ENCODE measurements at places on chromosomes 1 and 21. TPM values are rescaled to one million over a fixed set of nuclear protein-coding genes. Genes with fewer than 3 reads are reported as not detected.

DNA sequence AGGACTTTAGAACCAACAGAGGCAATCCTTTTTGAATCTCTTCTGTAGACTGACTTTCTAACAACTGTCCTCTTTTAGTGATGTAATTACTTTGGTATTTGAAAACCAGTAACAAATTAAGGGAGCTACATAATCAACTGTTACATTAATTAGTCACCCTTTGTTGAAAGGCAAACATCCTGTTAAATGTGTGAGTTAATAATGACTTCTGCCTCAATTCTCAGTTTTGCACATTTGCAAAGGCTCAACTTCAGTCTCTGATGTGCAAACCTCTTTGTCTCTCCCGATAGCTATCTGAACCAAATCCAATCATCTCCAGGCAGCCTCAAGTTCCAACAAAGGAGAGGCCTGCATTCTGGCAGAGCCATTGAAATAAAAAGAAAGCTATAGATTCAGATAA, 135.4 kb upstream of the C8B start:
- no peak overlapping the region for H3K27ac ChIP-seq
- no peaks in the 10 kb centered on the region for H3K36me3 ChIP-seq
- H3K4me3 ChIP-seq: no peak overlapping the region
- no peaks in the 10 kb centered on the region for H3K4me1 ChIP-seq
- no peak for DNase-seq
- peaks cover 6% of the 10 kb centered on the region for H3K27me3 ChIP-seq

DNA sequence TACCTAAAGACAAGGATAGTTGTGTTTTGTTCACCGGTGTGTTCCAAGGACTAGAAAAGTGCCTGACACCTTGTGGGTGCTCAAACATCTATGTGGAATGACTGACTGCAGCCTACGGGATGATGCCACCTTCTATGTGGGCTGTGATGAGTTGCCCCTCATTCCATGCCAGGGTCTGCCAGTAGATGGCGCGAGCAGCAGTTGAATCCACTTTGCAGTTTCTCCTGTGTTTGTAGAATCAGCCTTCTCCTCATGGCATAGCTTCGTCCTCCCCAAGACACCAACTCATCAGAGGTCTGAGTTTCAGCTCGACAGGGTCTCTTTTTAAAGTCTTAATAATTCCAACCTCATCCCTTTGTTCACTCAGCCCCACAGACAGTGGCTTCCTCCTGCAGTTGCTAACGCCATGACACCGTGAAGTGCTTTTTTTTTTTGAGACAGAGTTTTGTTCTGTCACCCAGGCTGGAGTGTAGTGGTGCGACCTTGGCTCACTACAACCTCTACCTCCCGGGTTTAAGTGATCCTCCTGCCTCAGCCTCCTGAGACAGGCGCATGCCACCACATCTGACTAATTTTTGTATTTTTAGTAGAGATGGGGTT, 133.7 kb downstream of the CAPN8 start:
- H3K36me3 ChIP-seq: no peaks in the 10 kb centered on the region
- peaks cover 26% of the 10 kb centered on the region for H3K27me3 ChIP-seq
- DNase-seq: no peak
- H3K4me1 ChIP-seq: no peaks in the 10 kb centered on the region

- H3K27me3 ChIP-seq: peaks cover 31% of the 10 kb centered on the region
- peaks cover 6% of the 10 kb centered on the region for H3K4me1 ChIP-seq
- H3K36me3 ChIP-seq: no peaks in the 10 kb centered on the region
- no peak overlapping the region for H3K27ac ChIP-seq
Measured at GRCh38 chr1:116287341-116288200, 85.5 kb upstream of the ATP1A1 start.

- H3K27me3 ChIP-seq: no peaks in the 10 kb centered on the region
- peaks cover 14% of the 10 kb centered on the region for H3K36me3 ChIP-seq
- no peak overlapping the region for H3K4me3 ChIP-seq
- peaks cover 21% of the 10 kb centered on the region for H3K4me1 ChIP-seq
Measured at GRCh38 chr1:223831755-223832636, 13.8 kb downstream of the TP53BP2 start.

GRCh38 chr1:170377896-170378634, 153.9 kb upstream of the GORAB start:
- no peaks in the 10 kb centered on the region for H3K4me1 ChIP-seq
- no peak for DNase-seq
- no peak overlapping the region for H3K27ac ChIP-seq
- no peak overlapping the region for H3K4me3 ChIP-seq
- H3K27me3 ChIP-seq: no peaks in the 10 kb centered on the region
- no peaks in the 10 kb centered on the region for H3K36me3 ChIP-seq

- no peaks in the 10 kb centered on the region for H3K36me3 ChIP-seq
- DNase-seq: no peak
- H3K4me1 ChIP-seq: peaks cover 18% of the 10 kb centered on the region
- H3K27ac ChIP-seq: peak overlapping the region; percentile 74
Measured at GRCh38 chr1:185663771-185664296, 70.4 kb upstream of the HMCN1 start.

DNA sequence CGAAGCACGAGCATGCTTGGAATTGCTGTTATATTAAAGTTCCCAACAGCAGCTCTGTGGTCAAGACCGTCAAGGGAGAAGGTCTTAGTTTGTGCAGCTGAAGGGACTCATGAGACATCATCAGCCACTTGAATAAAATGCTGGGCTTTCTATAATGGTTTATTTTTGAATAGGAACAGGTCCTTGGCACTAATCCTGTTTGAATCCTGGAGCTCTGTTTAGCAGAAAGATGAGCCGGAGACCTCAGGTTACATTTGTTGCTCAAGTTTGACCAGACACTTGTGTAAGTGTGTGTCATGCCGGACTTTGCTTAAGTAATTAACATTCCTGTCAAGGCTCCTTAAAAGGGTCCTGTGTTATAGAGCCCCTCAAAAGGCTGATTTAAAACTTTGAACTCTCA, 186.5 kb downstream of the ROR1 start:
- no peak overlapping the region for H3K4me3 ChIP-seq
- peaks cover 26% of the 10 kb centered on the region for H3K27me3 ChIP-seq
- no peak for DNase-seq
- H3K36me3 ChIP-seq: no peaks in the 10 kb centered on the region
- H3K27ac ChIP-seq: no peak overlapping the region
- no peaks in the 10 kb centered on the region for H3K4me1 ChIP-seq

DNA sequence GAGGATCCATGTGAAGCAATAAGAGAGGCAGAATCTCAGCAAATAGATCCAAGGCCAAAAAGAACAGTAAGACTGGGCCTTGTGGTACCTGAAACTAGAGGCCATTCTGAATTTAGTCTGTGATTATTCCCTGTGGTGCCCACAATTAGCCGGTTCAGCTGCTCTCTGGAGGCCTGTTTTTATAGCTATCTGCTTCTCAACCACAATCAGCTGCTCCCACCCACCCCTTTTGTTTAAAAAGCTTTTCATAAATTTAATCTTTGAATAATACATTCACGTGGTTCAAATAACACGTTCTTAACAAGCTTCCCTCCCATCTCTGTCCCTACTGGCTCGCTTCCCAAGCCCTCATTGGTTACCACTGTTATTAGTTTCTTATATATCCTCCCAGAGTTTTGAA, 18.0 kb downstream of the UBE2T start:
- peaks cover 16% of the 10 kb centered on the region for H3K4me1 ChIP-seq
- no peak overlapping the region for H3K4me3 ChIP-seq
- no peaks in the 10 kb centered on the region for H3K27me3 ChIP-seq
- DNase-seq: no peak
- H3K27ac ChIP-seq: peak overlapping the region; percentile 75

DNA sequence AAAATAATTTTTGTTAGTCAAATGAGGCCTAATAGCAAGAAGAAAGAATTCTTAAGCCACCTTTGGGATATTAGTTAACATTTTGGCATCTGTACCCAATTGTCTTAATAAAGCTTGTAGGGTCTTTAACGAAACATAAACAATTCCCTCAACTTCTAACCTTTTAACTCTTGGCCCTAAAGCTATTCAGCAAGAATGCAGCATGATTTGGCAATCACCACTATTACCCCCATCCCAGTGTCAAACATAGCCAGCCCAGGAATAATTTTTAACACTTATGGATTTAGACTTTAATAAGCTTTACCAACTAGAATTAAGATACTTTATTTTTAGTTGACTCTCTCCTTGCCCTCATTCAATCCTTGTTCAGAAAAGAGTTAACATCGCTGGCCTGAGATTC, 2.5 kb upstream of the SLC16A4 start:
- H3K27ac ChIP-seq: no peak overlapping the region
- no peaks in the 10 kb centered on the region for H3K4me1 ChIP-seq
- no peaks in the 10 kb centered on the region for H3K36me3 ChIP-seq
- no peak overlapping the region for H3K4me3 ChIP-seq
- DNase-seq: no peak

DNA sequence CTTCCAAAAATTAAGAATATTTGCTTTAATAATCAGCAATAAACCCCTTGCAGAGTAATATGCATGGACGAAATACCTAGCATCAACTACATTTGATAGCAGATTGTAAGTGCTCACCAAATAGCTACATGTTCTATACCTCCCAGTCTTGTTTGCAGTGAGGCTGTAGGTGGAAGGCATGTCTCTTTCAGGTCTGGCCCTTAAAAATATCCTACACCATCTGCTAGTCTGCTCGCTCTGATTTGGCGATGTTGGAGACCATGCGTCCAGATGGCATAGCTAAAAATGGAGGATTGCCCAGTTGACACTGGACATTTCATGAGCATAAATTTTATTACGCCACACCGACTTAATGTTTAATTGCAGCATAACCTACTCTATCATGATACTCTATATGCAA, 47.1 kb downstream of the SSX2IP start:
- no peak overlapping the region for H3K4me3 ChIP-seq
- no peak for DNase-seq
- peaks cover 2% of the 10 kb centered on the region for H3K27me3 ChIP-seq

DNA sequence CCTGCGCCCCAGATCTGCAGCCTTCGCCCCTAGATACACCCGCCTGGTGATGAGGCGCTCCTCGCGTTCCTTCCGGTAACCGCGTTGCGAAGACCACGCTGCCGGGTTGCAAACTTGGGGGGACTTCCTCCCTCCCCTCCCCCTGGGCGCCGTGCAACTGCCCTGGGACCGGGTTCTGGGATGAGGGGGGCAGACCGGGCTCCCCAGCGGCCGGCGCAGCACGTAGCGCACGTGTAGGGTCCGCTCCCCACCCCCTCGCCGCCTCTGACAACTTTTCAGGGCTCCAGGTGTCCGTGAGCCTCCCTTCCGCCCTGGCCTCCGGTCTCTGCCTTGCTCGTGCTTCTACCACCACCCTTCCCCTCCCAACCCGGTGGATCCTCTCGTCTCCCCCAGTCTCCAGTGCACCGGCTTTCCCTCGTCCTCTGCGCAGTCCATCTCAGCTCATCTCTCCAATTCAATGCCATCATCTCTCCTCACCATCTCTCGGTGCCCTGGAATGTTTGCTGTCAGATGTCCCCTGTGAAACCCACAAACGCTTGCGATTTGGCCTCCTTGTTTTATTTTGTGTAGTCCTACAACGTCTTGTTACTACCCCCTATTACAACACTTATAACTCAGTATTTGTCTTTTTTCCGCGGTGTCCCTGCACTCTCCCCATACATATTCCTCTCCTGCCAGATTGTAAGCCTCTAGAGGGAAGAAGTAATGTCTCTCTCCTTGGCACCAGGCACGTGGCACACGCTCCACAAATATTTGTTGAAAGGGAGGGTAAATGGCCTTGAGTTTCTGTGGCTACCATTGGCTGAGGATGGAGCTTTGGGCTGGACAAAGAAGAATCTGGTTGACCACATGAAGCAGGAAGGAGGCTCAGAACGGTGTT, 782 bp downstream of the PCAT6 start:
- H3K4me1 ChIP-seq: peaks cover 30% of the 10 kb centered on the region
- H3K27ac ChIP-seq: peak overlapping the region; percentile 89
- DNase-seq: peak; percentile 74
- H3K27me3 ChIP-seq: no peaks in the 10 kb centered on the region
- H3K36me3 ChIP-seq: no peaks in the 10 kb centered on the region

DNA sequence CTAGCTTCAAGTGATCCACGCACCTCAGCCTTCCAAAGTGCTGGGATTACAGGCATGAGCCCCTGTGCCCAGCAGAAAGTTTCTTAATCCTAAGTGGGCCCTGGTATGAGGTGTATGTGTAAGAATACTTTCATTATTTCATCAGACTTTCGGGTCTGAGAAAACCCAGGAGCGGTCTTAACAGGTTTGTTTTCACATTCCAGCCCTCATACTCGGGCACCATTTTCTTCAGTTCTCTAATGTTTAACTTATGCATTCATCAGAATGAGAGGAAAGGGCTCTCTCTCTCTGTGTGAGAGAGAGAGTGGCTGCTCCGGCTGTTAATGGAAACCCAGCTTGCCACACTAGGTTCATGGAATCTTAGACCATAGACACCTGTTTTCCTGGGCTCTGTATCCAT, 4.2 kb upstream of the PADI1 start:
- DNase-seq: no peak
- peaks cover 25% of the 10 kb centered on the region for H3K27me3 ChIP-seq
- H3K27ac ChIP-seq: no peak overlapping the region
- peaks cover 8% of the 10 kb centered on the region for H3K4me1 ChIP-seq

GRCh38 chr1:78408192-78408591, 82.6 kb upstream of the PTGFR start:
- no peak for DNase-seq
- H3K27ac ChIP-seq: no peak overlapping the region
- H3K27me3 ChIP-seq: no peaks in the 10 kb centered on the region

DNA sequence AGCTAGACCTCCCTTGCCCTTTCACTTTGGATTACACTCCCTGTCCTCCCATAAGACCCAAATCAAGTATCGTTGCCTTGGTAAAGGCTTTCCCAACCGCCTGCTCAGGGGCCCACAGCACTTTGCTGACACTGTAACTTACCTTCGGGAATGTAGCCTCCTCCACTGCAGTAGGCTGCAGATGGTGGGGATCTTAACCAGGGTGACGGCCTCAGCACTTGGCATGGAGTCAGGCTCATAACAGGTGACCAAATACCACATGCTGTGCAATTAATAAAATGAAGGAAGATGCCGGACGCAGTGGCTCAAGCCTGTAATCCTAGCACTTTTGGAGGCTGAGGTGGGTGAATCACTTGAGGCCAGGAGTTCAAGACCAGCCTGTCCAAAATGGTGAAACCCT, 88.7 kb upstream of the IRF2BP2 start:
- no peaks in the 10 kb centered on the region for H3K36me3 ChIP-seq
- H3K4me1 ChIP-seq: peaks cover 10% of the 10 kb centered on the region
- no peak for DNase-seq
- no peak overlapping the region for H3K4me3 ChIP-seq
- H3K27me3 ChIP-seq: no peaks in the 10 kb centered on the region

GRCh38 chr1:22673486-22674409, 20.7 kb downstream of the C1QB start:
- no peaks in the 10 kb centered on the region for H3K4me1 ChIP-seq
- no peak overlapping the region for H3K4me3 ChIP-seq
- DNase-seq: peak; percentile 49
- H3K27ac ChIP-seq: no peak overlapping the region

GRCh38 chr1:6497867-6498575, 6.6 kb upstream of the PLEKHG5 start:
- H3K4me3 ChIP-seq: peak overlapping the region; percentile 32
- DNase-seq: no peak
- no peak overlapping the region for H3K27ac ChIP-seq
- no peaks in the 10 kb centered on the region for H3K36me3 ChIP-seq
- peaks cover 6% of the 10 kb centered on the region for H3K27me3 ChIP-seq

The ZC3H11A gene
- total RNA-seq: 91.8 TPM

The RNU1-1 gene
- total RNA-seq: 3,879 TPM

The DCST1 gene
- not detected for total RNA-seq

The CHI3L2 gene
- total RNA-seq: 30.6 TPM

The IRF6 gene
- total RNA-seq: 8.6 TPM

The CAMK1G gene
- not detected for total RNA-seq

The GJA5 gene
- not detected for total RNA-seq

The RSPO1 gene
- total RNA-seq: not detected

The C8B gene
- 0.40 TPM for total RNA-seq

The PLA2G2C gene
- 0.17 TPM for total RNA-seq

The KRTAP26-1 gene
- not detected for total RNA-seq

The NIBAN1 gene
- total RNA-seq: 182 TPM

The AMY1C gene
- total RNA-seq: not detected

The MAN1A2 gene
- 47.4 TPM for total RNA-seq
